Esophagus mucosa (tissue), 1 donor: ENCODE measurements at places on chromosomes 16 and 17.

DNA sequence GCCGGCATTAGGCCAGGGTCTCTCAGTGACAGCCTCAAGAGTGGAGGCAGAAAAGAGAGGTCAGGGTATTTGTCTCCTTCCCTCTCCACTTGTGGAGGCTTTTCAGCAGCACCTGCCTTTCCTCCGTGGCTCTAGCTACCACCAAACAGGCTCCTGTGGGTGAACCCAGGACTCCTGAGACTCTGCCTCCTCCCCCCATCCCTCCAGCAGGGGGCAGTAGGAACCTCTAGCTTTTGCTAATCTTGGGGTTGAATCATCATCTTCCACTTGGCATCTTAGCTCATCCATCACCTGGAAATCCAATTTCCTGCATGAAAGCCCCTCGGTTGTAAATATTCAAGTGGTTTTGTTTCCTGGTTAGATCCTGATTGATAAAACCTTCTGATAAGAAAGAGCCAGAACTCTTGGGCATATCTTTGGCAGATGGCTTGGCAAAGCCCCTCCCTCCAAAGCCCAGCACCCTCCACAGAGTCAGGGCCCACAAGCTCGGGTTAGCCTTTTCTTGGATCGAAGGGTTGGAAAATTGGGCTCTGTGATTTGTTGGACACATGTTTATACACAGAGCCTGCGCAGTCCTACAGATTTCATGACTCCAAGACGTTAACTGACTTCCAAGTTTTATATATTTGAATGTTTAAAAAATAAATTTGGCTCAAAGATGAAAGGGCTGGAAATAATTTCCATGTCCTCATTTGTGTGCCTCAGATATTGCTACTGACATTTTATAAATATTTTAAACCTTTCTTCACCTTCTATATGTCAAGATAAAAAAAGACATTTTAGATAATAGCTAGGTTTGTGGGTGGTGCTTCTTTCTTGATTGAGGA lies 322.1 kb downstream of the MAP2K4 start:
- ATAC-seq: no peak

- no peak for ATAC-seq
Measured at GRCh38 chr16:12323007-12323758, 346.6 kb downstream of the SNX29 start.

GRCh38 chr16:50311134-50311528 lies 44.8 kb downstream of the ADCY7 start:
- ATAC-seq: no peak

- ATAC-seq: no peak
Measured at GRCh38 chr17:63983320-63983719, 10.6 kb upstream of the SCN4A start.

DNA sequence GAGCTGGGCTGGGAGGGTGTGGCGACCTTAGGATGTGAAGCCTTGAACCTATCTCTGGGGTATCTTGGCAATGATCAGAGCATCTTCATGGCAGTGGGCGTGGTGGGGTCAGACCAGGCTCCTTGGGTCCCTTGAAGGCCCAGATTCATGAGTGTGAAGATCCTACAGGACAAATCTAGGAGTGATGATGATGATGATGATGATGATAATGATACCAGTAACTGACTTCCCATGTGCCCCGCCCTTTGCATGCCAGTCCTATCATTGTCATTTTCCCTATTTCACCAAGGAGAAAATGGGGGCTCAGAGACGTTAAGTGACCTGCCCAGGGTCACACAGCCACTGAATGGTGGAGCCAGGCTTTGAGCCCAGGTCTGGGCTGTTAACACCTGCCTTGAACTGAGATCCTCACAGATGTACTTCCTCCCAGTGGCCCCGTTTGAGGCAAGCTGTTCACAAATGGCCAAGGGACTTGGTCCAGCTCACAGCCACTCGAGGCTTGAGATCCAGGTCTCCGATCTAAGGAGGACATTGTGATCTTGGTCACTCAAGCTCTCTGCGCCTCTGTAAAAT lies 13.4 kb downstream of the SLC12A3 start:
- no peak for ATAC-seq

DNA sequence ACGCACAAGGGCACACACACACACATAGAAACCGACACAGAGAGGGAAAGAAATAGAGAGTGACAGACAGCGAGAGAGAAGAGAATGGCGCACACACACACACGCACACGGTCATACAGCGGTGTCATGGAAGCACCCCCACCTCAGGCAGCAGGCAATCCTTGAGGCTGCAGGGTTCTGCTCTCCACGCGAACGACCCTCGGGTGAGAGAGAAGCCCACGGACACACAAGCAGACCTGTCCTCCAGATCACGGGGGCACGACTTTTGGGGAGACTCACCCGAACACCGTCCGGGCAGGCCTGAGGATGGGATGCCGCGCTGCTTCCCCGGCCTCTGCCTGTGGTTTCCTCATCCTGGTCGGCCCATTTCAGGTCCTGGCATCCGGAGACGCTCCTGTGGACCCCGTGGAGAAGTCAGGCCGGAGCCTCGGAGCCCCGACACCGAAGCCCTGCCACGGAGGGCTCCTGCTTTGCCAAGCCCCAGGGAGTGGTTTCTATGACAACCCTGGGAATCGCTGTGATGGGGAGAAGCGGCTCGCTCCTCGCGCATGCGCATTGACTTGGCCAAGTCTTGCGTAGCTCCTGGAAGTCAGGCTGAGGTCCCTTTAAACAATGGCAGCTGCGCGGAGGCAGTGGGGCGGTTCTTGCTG lies 118.2 kb upstream of the KCNJ18 start:
- no peak for ATAC-seq

DNA sequence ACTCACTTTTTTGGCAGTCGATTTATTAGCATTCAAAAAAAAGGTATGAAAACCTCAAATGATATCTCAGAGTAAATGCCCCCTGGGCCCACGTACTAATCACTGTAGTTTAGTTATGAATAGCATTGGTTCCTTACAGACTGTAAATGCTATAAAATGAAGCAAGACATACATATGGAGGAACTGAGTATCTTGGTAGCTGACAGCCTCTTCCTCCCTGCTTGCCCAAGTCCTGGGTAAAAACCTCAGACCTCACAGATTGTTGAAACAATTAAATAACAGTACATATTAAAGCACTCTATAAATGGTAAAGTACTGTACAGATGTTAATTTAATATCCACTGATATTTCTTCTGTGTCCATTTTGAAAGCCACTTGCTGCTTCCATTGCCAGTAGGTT lies 33.2 kb upstream of the ABCC11 start:
- ATAC-seq: no peak

DNA sequence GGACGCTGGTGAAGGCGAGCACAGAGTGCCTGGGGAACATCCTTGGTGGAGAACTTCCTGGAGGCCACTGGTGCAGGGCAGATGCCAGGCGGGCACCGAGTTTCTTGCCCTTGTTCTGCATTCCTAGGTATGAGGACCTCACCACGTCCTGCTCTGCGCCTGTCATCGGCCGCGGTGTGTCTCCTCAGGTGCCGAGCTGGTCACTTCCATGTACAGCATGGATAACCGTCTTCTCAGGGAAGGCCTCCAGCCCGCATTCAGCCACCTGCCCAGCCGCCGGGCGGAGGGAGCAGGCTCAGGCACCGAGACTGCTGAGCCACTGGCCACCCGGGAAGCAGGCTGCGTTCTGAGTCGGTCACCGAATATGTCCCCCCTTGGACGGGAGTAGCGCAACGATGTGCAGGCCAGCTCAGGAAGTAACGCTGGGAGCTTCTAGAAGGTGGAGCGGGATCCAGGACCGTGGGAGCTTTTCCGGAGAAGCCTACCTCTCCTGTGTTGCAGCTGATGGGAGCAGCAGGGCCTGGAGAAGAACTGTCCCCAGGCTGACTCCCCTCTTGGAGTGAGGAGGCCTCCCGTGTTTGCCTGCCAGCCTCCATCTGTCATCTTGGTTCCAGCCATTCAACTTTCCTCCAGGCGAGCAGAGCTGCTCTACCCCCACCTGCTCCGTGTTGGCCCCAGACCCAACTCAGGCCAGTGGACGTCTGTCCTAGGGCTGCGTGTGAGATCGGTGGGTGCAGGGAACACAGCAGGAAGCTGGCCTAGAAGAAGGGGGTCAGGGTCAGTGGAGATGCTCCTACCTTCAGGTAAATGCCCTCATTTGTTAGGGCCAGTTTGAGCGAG lies 2.1 kb upstream of the BAIAP2 start:
- ATAC-seq: no peak

DNA sequence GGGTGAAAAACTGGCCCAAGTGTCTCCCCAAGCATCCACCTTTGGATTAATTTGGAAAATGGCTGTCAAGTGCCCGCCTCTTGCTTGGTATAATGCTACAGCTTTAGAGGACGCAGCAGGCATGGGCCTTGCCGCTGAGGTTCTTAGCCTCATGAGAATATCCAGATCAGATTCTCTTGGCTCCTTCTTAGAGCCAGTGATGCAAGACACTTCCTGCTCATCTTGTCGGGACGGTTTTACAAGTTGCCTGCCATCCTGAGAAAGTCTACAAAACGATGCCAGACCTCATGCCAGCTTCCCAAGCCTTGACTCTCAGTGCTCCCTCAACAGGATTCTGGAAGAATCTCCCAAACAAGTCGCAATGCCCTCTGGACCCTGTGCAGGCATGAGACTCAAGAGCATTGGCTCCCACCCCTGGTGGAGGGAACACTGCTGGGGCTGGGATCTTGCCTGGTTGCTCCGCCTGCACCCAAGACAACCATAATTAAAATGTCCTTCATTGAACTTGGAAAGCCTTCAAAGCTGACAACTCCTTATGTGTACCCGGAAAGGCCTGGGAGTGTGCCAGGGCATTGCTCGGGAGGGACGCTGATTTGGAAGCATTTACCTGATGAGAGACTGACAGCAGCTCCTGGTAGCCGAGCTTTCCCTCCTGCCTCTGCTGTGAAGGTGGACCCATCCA lies 25.8 kb upstream of the STH start:
- ATAC-seq: peak; percentile 77

DNA sequence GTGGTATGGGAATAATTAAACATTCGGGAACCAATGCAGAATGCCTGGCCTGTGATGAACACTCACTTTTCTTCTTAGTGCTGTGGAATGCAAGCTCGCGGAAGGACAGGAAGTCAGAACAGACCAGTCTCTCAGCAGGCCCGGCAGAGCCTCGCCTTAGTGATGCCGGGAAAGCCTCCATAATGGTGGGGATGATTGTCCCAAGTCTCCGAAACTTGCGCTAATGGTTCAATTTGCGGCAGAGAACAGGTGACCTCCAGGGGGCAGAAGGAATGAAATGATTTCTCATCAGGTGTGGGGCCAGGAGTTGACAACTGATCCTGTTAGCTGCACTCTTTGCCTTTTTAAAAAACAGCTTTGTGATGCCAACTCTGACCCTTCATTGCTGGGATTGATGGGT lies 170.6 kb downstream of the GSG1L start:
- ATAC-seq: no peak

DNA sequence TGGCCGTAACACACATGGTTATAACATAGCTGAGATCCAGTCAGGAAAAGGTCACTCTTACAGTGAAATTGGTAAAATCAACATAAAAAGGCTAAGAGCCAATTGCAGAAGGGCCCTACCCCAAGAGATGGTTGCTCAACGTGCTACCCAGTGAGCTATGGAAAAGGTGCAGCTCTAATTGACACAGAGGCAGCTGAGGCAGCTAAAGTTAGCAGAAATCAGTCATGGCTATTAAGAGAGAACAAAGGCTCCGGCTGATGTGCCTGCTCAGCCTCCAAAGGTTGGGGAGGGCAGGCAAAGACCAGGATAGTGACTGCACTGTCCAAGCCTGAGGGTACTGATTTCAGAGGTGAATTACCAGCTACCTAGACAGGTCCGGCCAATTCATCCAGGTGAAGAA lies 76.5 kb upstream of the ATP2A3 start:
- no peak for ATAC-seq

GRCh38 chr16:23367564-23367963 lies 65.5 kb downstream of the SCNN1B start:
- ATAC-seq: no peak

DNA sequence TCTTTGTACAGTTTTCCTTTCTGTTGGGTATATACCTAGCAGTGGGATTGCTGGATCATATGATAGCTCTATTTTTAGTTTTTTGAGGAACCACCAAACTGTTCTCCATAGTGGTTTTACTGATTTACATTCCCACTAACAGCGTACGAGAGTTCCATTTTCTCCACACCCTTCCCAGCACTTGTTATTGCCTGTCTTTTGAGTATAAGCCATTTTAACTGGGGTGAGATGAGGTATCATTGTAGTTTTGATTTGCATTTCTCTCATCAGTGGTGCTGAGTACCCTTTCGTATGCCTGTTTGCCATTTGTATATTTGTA lies 887 bp upstream of the EVI2B start:
- ATAC-seq: no peak

DNA sequence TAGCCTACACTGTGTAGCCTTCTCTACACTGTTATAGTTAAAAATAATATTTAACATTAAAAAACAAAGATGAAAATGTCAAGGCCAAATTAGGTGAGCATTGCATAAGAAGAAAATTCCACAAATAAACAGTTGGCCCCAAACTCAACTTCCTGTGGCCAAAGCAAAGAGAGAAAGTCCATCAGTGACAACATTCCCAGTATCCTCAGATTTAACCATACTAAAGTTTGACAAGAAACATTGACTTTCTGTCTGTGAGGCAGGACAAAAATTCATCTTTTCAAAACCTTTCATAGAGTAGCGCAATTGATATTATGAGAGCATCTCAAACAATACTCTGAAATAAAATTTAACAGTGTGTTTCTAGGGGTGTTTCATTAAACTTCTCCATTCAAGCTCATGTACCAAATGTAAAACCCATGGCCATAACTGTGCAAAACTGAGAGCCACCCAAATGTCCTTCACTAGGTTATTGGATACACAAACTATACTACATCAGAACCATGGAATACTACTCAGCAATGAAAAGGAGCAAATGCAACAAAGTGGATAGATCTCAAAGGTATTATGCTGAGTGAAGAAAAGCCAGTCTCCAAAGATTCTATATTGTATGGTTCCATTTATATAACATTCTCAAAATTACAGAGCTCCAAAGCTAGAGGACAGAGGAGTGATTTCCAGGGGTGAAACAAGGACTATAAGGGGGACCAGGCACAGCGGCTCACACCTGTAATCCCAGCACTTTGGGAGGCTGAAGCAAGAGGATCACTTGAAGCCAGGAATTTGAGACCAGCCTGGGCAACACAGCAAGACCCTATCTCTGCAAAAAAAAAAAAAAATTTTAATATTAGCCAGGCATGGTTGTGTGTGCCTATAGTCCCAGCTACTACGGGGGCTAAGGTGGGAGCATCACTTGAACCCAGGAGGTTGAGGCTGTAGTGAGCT lies 38.7 kb downstream of the TMEM114 start:
- ATAC-seq: no peak

- no peak for ATAC-seq
Measured at GRCh38 chr16:11072420-11073153, 128.2 kb downstream of the CLEC16A start.

- ATAC-seq: no peak
Measured at GRCh38 chr17:82797061-82797460, 42.8 kb downstream of the ZNF750 start.
